ENCODE measurements at places on chromosomes 1 and 21.
A peak's percentile ranks its signal among the peaks of the same experiment; 100 is the strongest.

GRCh38 chr1:55007625-55008024 is 8.9 kb downstream of the BSND start:
- no peak for DNase-seq

DNA sequence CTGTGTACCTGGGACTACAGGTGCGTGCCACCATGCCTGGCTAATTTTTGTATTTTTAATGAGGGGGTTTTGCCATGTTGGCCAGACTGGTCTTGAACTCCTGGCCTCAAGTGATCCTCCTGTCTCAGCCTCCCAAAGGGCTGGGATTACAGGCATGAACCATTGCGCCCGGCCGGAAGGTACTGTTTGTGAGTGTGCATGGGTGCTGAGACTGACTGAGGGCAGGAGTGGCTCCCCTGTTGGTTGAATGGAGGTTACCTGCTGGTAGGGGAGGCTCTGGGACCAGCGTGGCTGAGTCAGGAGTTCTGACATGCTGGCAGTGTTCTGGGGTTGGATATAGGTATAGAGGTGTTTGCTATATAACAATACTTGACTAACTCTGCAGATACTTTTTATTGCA is 10.4 kb downstream of the PRMT2 start:
- DNase-seq: no peak

DNA sequence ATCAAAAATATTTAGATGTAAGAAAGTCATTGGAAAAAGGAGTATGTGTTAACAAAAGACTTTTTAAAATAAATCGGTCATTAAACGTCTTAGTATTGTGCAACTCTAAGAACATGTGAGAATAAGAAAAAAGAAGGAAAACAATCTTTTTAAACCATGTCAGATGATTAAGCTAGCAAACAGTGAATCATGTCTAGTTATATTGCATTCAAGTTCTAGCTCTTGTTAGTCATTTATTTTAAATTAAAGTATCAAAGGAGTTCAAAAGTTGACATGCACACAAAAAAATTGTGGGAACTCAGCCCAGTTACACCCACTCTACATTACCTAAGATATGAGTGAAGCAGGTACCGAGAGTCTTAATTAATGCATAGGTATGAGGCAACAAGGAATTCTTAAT is 9.8 kb downstream of the FRRS1 start:
- DNase-seq: no peak

- no peak for DNase-seq
These were observed 82.3 kb downstream of the GPR89B start for GRCh38 chr1:148010527-148010926.

DNA sequence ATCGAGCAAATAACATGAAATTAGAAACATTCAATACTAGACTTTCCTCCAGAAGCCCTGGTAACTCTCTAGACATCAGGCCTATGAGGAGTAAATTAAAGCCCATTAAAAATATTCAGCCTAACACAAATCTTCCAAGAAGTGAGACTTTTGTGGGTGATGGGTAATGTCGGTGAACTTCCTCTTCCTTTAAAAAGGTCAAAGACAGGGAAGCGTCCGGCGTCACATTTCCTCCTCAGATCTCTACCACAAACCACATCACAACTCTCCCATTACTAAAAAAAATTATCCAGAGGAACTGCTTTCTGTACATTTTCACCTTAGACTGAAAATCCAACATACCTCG is 1.4 kb downstream of the EIF4G3 start:
- peak; percentile 56 for DNase-seq

- DNase-seq: no peak
These were observed at the start of gene SPRR4 for GRCh38 chr1:152970495-152970894. TSS of gene SPRR4 (plus strand) at chr1:152970648. CDS start at chr1:152971891, 1,243 bp downstream.

GRCh38 chr1:27787895-27788294 is 14.9 kb downstream of the STX12 start:
- DNase-seq: no peak

- no peak for DNase-seq
These were observed 8.8 kb upstream of the BTG2 start for GRCh38 chr1:203296460-203297073.

DNA sequence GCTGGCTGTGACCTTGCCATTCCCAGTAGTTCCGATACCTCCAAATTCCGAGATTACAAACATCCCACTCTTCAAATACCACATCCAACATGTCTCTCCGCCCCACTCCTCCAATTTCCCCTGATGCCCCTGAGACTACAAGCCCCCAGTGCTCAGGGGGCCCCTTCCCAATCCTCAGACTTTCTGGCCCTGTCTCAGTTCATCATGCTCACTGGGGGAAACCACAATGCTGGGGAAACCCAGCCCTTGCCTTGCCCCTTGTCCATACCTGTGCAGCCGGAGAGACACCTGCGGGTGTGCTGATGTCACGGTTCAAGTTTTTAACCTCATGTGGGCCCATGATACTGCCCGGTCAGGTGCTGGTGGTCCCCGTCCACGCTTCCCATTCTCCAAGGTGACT is 226.6 kb downstream of the CAMTA1 start:
- DNase-seq: no peak

DNA sequence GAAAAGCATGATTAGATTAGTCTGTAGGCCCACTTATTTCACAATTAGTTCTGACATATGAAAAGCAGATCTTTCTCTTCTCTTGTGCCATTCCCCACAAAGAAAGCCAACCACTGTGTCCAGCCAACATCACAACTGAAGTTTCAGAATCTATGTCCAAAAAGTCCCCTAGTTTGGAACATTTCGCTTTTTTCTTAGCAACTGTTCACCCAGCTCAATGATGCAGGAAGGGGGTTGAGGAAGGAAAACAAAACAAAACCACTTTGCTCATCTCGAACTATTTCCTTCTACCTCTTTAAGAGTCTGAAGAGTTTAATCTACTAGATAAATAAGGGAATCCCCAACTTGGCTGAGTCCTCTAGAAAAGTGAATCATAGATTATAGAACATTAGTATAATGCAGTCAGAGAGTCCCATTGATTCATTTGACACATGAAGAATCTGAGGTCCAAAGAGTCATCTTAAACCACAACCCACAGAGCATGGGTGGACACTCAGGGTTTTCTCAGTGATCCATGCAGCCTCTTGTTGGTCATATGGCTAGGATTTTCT is 159.3 kb upstream of the SGIP1 start:
- DNase-seq: peak; percentile 81

- peak; percentile 47 for DNase-seq
These were observed 48.6 kb downstream of the HIVEP3 start for GRCh38 chr1:41870076-41870562.

DNA sequence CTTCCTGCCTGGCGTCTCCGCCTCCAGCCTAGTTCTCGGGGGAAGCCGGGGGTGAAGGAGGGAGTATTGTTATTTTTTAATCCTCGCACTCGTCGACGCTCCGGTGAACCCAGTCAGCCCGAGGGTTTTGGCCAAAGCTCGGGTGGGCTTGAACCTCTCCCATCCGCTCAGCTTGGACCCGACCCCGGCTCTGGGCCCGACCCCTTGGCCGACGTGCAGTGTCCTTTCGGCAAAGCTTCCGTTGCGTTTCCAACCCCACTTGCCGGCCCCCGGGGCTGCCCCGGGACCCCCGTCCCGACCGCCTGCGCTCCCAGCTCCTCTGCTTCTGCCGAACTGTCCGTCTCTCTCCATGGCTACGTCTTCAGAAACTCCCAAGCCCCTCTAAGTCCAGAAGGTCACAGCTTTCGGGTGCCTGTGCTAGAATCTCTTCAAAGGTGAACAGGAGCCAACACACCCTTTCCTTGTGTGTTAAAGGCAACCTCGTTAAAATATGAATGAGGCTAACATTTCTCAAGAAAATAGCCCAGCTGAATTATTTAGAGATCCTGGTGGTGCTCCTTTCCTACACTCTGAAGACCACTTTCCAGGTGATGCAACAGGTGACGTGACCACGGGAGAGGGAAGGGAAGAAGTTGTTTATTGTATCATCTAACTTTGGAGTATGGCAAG is 647 bp downstream of the DESI2 start:
- peak; percentile 6 for DNase-seq

GRCh38 chr1:239337799-239338430 is 48.5 kb upstream of the CHRM3 start:
- no peak for DNase-seq

DNA sequence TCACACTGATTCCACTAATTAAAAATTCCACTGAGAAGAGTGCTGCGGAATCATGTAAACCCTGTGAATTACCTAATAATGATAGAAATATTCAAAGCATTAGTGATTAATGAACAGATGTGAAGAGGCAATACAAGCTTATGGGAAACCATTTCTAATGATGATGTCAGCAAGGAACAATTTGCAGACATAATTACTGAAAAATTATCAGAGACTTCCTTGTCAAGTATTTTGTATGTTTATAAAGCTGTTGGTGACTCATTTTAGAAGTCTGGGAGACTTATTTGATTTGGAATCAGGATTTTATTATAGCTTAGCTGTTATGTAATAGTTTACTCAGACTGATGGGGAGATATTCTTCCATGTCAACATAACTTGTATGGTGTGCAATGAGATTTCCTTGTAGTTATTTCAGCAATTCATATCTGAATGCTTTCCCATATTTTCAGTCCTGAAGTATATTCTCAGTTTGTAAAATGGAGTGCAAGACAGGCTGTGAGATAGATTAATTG is 135.5 kb downstream of the TGFB2 start:
- DNase-seq: no peak

DNA sequence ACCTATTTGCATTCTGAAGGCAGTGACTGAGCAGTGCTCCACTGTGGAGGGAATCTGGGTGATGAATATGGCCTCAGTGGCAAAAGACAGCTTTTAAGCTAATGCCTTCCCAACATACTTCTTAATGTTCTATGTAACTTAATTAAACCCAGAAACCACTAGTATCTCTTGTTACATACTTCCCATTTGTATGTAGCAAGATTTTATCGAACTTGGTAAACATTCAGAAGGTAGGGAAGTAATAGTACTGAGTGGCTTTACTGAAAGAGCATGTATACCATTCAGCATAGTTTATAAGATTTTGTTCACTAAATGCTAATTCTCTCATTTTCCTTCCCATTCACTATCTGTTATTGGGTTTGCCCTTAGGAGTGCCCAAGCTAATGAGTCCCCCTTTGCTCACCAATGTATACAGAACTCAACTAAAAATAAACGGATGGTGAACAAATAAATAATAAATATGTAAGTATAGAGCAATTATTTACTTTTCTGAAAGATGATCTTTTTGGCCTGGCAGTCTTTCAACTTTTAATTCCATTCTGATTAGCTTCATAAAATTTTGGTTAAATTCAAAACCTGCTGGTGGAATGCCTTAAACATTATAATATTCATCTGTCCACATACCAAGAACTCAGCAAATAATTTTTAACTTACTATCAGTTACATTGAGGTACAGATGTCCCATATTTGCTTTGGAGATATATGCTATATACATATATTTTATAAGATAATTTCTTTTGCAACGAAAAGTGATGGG is 204.4 kb downstream of the APP start:
- no peak for DNase-seq

GRCh38 chr1:183871142-183871541 is 66.2 kb downstream of the RGL1 start:
- DNase-seq: no peak

GRCh38 chr21:35559829-35560225 is 500.5 kb downstream of the SETD4 start:
- no peak for DNase-seq

- DNase-seq: no peak
These were observed 56.9 kb downstream of the COP1 start for GRCh38 chr1:176149939-176150807.

GRCh38 chr1:65197636-65198035 is 49.6 kb downstream of the AK4 start:
- DNase-seq: no peak

DNA sequence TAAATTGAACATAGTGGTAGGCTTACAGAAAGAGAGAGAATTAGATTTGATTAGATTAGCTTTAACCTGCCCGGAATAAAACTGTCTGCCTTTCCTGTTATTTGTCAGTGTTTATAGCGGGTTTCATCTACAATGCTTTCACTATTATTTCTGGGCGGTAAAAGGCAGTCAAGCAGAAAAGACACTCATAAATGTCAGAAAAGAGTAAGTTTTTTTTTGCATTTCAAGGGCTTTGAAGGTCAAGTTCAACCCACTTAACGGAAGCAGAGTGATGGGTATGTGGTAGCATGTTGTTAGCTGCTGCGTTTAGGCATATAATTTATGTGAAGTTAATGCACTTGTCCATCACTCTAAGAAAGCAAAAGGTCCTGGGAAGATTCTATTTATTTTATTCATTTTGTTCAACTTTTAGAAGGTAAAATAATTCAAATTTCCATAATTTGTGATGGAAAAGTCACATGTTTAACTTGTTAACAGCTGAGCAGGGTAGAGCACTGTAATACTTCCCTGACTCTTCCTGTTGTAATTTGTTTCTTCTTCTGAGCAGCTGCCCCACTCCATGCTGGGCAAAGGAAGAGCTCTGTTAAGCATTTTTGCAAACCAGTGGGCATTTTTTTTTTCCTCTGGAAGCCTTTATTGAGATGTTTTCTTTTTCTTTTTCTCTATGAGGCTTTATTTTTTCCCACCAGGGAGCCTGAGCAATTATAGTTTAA is 220.1 kb downstream of the ST6GALNAC3 start:
- peak; percentile 53 for DNase-seq

DNA sequence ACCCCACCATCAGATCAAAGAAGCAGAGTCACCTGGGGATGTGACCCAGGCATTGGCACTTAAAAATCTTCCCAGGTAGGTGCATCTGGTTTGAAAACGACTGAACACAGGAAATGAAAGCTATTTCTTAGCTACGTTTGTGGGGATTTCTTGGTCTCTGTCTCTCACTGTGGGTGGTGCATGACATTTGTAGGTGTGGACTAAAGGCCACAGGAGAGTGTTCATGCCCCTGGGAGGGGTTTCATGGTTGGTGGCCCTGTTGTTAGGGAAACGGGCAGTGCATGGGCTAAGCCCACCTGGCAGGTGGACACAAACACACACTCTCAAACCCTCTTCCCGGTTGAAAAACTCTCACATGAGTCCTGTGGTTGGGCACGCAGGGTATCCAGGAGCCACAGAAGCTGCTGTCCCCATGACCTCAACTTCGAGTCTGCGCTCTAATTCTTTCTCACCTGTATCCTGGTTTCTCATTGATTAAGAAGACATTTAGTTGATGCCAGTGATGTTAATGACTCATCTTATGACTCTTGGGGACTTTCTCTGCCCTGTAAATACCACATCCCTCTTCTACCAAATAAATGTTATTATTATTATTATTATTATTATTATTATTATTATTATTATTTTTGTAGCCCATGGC is 119.4 kb downstream of the MRPS6 start:
- DNase-seq: no peak

DNA sequence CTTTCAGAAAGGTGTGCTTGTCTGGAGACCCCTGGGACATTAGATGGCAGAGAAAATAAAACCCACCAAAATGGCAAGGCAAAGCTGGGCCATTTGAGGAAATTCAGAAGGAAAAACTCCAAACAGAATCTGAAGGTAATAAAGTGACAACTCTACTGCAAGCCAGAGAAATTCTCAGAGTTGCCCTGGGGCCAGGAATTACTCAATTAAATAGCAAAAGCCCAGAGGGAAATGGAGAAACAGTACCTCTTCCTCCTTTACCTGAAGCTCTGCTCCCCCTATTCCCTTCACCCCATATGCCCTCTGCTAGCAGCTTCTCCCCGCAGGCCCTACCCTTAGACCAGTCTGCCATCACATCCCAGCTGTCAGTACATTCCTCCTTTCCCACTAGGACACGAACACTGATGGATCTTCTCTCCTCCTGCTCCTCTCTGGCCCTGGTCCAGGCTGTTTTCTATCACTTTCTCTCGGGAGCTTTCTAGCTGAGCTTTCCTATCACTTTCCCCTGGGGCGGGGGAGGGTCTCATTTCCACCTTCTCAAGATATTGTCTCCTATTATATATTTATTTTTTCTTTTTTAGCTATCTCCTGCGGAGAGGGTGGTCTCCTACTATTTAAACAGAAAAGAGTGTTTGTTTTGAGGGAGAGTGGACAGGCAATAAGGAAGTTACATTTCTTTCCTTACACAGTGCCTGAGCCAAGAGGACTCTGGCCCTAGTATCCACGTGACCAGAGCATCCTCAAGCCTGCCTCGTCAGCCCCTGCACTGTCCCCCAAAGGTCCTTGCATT is 47.7 kb upstream of the RBM15 start:
- DNase-seq: no peak

All from activated CD4-positive, alpha-beta T cell treated with anti-CD3 and anti-CD28 coated beads, Interleukin-2, Interleukin-4, amounts not matched to agents 100 ng/mL and 50 ng/mL, durations not matched to agents 16 hours and 8 hours (primary cell).